ENCODE measurements at places on chromosomes 2 and 18.
A peak's percentile ranks its signal among the peaks of the same experiment; 100 is the strongest.

- DNase-seq: peak; percentile 84
These were observed 180.9 kb downstream of the BCL2 start for GRCh38 chr18:63138436-63139340.

- DNase-seq: no peak
These were observed 70.6 kb upstream of the KLF7 start for GRCh38 chr2:207236156-207236935.

DNA sequence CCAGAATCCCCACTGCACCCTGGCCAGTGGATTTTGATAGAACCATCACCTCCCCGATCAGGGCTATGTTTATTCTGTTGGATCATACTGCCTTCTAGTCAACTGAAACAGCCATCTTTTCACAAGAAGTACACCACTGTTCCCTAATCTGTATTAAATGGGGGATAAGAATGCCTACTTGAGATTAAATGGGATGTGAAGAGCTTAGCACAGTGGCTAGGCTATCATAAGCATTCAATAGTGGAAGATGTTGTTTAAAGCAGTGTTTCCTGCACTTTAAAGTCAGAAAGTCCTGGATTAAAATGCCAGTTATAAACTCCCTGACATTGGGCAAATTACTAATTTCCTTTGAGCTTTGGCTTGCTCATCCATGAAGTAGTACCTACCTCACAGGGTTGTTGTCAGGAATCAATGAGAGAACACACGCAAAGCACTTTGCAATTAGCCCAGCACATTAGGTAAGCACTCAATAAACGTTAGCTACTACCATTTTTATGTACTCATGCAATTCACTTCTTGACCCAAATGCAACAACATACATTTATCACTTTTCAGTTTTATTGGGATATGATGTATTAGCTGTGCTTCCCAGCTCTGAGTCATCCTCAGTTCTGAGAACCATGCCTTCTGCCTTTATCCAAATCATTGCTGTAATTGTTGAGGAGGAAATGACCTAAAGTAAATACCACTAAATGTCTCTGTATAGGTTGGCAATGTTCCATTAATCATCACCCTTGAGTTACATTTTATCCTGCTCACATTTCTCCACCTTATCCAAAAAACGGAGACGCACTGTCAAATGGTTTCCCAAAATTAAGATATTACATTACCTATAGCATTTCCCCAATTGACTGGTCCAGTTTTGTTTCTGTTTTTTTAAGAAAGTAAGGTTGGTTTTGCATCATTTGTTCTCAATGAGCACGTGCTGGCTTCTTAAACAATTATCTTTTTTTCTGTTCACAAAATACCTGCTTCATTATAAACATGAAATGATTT, 2.1 kb downstream of the TMEM247 start:
- DNase-seq: peak; percentile 67

DNA sequence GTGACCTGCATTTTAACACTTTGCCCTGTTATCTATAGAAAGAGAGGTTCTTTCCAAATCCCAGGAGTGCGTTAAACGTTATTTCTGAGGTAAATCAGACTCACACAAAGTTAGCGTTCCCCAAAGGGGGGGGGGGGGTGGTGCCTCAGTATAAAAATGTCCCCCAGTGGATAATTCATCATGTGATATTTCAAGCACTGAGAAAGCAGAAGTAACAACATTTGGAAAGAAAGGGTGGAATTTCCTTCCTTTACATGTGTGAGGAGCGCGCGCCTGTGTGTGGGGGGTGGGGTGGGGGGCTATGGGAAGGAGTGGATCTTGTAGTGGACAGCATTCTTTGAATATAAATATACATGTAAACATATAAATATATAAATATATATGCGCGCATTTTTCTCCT, 630.9 kb downstream of the NYAP2 start:
- DNase-seq: no peak

GRCh38 chr2:16475586-16475985, 190.0 kb downstream of the CYRIA start:
- DNase-seq: no peak

GRCh38 chr2:148660999-148661398, 16.4 kb downstream of the EPC2 start:
- peak; percentile 77 for DNase-seq

GRCh38 chr2:197784956-197785941, at the start of gene BOLL:
Gene BOLL, minus strand, starts transcription at chr2:197785319. Its CDS starts 3,469 bp downstream, at chr2:197781850.
- no peak for DNase-seq

DNA sequence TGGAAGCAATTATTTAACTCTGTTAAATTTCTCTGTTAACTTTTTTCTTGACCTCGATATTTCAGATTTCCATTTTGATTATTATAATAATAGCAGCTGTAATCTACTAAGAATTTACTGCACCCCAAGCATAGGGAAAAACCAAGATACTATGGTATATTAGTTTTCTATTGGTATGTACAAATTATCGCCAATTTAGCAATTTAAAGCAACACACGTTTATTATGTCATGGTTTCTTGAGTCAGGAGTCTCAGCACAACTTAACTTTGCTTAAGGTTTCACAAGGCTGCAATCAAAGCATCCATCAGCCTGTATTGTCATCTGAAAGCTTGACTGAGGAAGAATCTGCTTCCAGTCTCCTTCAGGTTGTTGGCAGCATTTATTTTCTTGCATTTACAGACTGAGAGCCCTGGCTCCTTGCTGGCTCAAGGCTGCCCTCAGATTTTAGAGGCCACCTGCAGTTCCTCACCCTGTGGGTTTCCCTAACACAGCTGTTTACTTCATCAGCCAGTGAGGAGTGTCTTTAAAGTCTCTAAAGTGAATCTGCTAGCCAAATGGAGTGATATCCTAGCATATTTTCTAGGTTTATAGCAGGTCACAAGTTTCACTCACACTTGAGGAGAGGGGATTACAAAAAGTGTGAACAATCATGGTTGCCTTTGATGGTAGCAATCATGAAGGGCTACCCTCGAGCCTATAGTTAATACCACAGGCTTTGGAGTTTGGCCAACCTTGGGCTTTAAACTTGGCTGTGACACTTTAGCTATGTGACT, 4.4 kb upstream of the VPS54 start:
- no peak for DNase-seq

GRCh38 chr2:122753336-122753735, 997.9 kb downstream of the TSN start:
- no peak for DNase-seq

DNA sequence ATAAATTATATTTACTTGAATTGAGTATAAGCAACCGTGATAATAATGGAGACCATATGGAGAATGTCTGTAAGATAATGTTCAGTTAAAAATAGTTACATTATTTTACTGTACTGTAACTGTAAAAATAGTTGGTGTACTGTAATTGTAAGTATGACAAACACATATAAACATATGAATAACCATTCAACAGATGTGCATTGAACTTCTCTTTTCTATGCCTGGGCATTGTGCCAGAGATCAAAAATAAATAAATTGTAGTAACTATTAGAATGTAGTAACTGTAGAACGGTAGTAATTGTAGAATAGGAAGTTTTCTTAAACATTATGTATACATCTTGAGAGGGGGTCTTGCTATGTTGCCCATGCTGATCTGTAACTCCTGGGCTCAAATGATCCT, 287.4 kb upstream of the EPAS1 start:
- DNase-seq: no peak
